ENCODE measurements at places on chromosomes 6 and 20. TPM values are rescaled to one million over a fixed set of nuclear protein-coding genes. Genes with fewer than 3 reads are reported as not detected.
A peak's percentile ranks its signal among the peaks of the same experiment; 100 is the strongest.

Gene MAP7
- total RNA-seq: 2.5 TPM

Gene CLPSL1
- not detected for total RNA-seq

Gene MCHR2
- total RNA-seq: not detected

Gene FOXS1
- 10.0 TPM for total RNA-seq

Gene ERMARD
- total RNA-seq: 15.0 TPM

Gene C6orf15
- total RNA-seq: not detected

Gene BCLAF1
- 134 TPM for total RNA-seq

GRCh38 chr6:166402582-166403277 is 20.0 kb upstream of the MPC1 start:
- H3K27me3 ChIP-seq: no peaks in the 10 kb centered on the region
- H3K4me3 ChIP-seq: no peak overlapping the region
- no peak for DNase-seq
- no peaks in the 10 kb centered on the region for H3K36me3 ChIP-seq

- H3K4me1 ChIP-seq: no peaks in the 10 kb centered on the region
- no peak for DNase-seq
- no peaks in the 10 kb centered on the region for H3K27me3 ChIP-seq
- H3K36me3 ChIP-seq: no peaks in the 10 kb centered on the region
- no peak overlapping the region for H3K27ac ChIP-seq
Measured at GRCh38 chr6:24856901-24857670, 58.4 kb upstream of the ARMH2 start.

DNA sequence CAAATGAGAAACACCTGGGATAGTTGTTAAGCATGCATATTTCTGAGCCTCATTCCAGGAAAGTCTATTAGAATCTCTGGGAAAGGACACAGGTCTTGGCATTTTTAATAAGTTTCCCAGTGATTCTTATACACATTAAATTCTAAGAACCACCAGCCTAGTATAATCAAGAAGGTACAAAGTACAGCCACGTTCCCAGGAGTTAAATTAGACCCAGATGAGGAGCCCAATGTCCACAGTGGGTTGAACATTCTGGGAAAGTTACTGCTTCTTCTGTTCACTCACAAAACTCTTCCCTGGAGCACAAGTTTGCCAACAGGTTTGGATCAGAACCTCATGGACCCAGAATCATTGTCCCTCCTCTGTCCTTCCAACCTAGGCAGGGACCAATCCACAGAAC is 90.4 kb downstream of the RCAN2 start:
- no peaks in the 10 kb centered on the region for H3K36me3 ChIP-seq
- no peak overlapping the region for H3K4me3 ChIP-seq
- no peaks in the 10 kb centered on the region for H3K27me3 ChIP-seq
- no peak overlapping the region for H3K27ac ChIP-seq
- H3K4me1 ChIP-seq: no peaks in the 10 kb centered on the region

DNA sequence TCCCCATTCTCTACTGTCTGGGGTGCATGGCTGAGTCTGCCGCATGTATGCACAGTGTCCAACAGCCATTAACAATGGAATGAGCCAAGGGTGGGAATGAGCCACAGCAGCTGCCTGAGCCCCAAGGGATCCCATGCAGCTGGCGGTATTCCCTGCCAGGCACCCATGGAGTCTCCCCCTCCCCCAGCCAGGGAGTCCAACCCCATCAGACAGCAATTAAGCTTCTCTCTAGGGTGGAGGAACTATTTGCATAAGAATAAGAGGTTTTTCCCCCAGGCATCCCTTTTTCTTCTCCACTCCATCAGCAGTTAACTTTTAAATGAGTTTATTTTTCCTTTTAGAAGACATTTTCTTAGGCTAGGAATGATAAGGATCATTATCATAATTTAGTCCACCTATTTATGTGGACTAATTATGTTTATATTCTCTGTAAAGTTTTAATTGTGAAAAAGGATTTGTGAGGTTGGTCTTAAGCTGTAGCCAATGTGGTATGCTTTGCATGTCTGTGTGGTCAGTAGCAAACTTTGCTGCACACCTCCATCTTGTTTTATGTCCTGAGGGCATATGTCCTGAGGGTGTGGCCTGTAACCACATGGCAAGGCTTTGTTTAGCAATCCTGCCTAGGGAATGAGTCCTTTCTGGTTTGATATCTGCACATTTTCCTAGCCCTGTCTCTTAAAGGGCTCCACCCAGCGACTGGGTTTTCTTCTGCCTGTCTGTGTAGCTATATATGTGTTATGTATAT is 158.9 kb upstream of the OLIG3 start:
- no peak overlapping the region for H3K27ac ChIP-seq
- no peak for DNase-seq
- H3K4me1 ChIP-seq: no peaks in the 10 kb centered on the region
- no peak overlapping the region for H3K4me3 ChIP-seq
- no peaks in the 10 kb centered on the region for H3K27me3 ChIP-seq
- no peaks in the 10 kb centered on the region for H3K36me3 ChIP-seq

GRCh38 chr6:23659125-23659524 is 466.9 kb upstream of the NRSN1 start:
- H3K4me3 ChIP-seq: no peak overlapping the region
- H3K27ac ChIP-seq: no peak overlapping the region
- H3K36me3 ChIP-seq: no peaks in the 10 kb centered on the region
- DNase-seq: no peak
- no peaks in the 10 kb centered on the region for H3K27me3 ChIP-seq
- H3K4me1 ChIP-seq: no peaks in the 10 kb centered on the region

DNA sequence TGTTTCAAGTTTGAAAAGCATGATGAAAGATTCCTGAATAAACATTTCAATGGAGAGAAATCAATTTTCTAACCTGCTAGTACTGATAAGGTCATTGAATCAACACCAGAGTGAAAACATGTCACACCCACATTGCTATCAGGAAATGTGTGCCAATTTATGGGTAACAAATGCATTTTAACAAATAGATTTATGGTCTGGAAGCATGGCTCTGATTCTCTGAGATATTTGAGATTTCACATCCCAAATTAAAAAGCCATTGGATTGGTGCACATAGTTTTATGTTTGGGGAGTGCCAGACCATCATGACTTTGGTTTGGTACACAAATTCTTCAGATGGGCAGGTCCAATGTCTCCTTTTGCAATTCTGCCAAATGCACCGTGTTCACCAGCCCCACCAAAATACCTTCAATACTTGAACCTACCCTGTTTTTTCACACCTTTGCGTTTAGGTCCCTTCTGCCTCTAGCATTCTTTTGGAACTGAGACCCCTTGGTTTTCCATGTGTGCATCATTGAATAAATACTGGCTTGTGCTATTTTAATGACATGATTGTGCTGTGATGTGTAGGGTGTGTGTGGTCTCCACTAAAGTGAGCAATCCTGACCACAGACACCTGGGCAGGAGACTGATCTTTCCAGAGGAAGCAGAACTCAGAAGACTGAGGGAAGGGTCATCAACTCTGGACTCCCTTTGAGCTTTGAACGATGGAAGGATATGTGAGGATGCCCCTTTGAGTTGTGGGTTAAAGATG is 20.4 kb downstream of the IL20RA start:
- no peaks in the 10 kb centered on the region for H3K36me3 ChIP-seq
- no peak for DNase-seq
- H3K27ac ChIP-seq: no peak overlapping the region
- H3K27me3 ChIP-seq: no peaks in the 10 kb centered on the region
- no peak overlapping the region for H3K4me3 ChIP-seq
- no peaks in the 10 kb centered on the region for H3K4me1 ChIP-seq

GRCh38 chr6:55919716-55920308 is 44.4 kb upstream of the BMP5 start:
- H3K36me3 ChIP-seq: no peaks in the 10 kb centered on the region
- DNase-seq: no peak
- no peak overlapping the region for H3K27ac ChIP-seq
- no peaks in the 10 kb centered on the region for H3K27me3 ChIP-seq
- H3K4me1 ChIP-seq: no peaks in the 10 kb centered on the region

DNA sequence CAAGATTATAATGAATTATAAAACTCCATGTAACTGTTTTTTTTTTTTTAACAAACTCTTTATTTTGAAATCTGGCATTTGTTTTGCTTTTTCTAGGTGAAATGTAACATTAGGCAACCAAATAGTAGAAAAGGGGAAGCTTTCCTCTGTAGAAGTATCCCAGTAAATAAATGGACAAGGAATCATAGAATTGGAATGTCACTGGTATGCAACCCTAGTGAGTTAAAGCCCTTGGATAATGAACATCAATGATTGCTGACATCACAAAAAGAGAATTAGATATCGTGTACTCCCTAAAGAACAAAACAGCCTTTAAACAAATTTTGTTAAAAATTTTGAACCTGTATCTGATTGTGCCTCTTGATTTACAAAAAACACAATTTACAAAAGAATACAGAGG is 93.9 kb upstream of the OGFRL1 start:
- H3K36me3 ChIP-seq: no peaks in the 10 kb centered on the region
- H3K27me3 ChIP-seq: no peaks in the 10 kb centered on the region
- no peak overlapping the region for H3K27ac ChIP-seq
- H3K4me1 ChIP-seq: no peaks in the 10 kb centered on the region

DNA sequence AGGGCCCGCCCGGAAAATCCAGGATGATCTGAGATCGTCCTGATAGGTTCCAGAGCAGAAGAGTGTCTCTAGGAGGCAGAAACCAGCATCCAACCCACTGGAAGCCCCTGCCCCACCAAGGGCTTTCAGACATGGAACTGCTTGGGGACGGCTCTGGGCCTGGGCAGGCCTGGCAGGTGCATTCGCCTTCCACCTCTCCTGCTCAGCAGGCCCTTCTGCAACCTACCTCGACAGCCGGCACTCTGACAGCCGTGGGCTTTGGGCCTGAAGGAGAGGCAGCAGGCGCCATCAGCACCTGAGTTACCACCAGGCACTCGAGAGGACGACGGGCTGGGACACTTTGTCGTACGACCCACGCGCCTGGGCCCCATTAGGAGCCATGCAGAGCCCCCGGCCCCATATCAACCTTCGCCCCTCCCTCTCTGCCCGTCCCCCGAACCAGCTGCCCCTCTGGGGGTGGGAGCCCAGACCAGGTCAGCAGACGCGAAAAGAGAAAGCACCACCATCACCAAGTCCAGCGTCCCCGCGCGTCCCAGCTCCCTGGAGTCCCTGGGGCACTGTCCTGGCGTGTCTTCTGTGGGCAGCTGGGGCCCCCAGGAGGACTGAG is 44.6 kb downstream of the KCNQ2 start:
- no peaks in the 10 kb centered on the region for H3K36me3 ChIP-seq
- no peaks in the 10 kb centered on the region for H3K27me3 ChIP-seq
- no peak for DNase-seq
- H3K27ac ChIP-seq: no peak overlapping the region

GRCh38 chr6:82360552-82360951 is 3.1 kb upstream of the TPBG start:
- no peak overlapping the region for H3K4me3 ChIP-seq
- H3K36me3 ChIP-seq: no peaks in the 10 kb centered on the region
- no peaks in the 10 kb centered on the region for H3K4me1 ChIP-seq
- no peak overlapping the region for H3K27ac ChIP-seq
- no peaks in the 10 kb centered on the region for H3K27me3 ChIP-seq
- DNase-seq: no peak

DNA sequence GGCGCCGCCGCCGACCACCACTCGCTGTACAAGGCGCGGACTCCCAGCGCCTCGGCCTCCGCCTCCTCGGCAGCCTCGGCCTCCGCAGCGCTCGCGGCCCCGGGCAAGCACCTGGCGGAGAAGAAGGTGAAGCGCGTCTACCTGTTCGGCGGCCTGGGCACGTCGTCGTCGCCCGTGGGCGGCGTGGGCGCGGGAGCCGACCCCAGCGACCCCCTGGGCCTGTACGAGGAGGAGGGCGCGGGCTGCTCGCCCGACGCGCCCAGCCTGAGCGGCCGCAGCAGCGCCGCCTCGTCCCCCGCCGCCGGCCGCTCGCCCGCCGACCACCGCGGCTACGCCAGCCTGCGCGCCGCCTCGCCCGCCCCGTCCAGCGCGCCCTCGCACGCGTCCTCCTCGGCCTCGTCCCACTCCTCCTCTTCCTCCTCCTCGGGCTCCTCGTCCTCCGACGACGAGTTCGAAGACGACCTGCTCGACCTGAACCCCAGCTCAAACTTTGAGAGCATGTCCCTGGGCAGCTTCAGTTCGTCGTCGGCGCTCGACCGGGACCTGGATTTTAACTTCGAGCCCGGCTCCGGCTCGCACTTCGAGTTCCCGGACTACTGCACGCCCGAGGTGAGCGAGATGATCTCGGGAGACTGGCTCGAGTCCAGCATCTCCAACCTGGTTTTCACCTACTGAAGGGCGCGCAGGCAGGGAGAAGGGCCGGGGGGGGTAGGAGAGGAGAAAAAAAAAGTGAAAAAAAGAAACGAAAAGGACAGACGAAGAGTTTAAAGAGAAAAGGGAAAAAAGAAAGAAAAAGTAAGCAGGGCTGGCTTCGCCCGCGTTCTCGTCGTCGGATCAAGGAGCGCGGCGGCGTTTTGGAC is 2.0 kb downstream of the SOX4 start:
- peak overlapping the region; percentile 15 for H3K4me3 ChIP-seq
- H3K4me1 ChIP-seq: no peaks in the 10 kb centered on the region
- H3K27me3 ChIP-seq: no peaks in the 10 kb centered on the region
- DNase-seq: peak; percentile 82
- peak overlapping the region; percentile 91 for H3K27ac ChIP-seq

DNA sequence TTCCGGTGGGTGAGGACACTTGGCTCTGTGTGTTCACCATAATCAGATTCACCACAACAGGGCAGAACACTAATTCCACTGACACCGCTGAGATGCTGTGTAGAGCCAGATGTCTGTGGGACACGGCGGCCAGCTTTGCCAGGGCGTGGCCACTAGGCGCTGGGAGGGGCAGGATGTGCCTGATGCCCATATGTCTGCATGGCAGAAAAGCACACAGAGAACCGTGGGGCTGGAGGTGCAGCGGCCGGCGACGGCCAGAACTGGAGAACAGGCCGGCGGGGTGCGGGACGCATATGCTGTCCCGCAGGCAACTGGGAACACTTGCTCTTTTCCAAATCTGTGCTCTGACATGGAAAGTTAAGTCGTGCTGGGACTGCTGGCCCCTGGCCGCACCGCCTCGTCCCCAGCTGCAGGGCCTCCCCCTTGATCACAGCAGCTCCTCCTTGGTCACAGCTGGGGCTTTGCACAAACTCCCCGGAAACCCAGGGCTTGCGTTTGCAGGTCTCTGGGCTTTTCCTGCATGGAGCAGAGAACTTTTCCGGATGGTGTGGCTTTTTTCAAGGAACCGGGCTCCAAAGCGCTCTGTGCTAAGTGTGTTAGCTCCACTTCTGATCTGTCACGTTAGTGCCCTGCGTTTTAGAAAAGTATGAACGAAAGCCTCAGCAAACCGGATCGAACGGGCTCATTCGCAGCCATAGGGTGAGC is 31.1 kb downstream of the NTSR1 start:
- H3K27me3 ChIP-seq: no peaks in the 10 kb centered on the region
- no peaks in the 10 kb centered on the region for H3K36me3 ChIP-seq
- DNase-seq: peak; percentile 72

DNA sequence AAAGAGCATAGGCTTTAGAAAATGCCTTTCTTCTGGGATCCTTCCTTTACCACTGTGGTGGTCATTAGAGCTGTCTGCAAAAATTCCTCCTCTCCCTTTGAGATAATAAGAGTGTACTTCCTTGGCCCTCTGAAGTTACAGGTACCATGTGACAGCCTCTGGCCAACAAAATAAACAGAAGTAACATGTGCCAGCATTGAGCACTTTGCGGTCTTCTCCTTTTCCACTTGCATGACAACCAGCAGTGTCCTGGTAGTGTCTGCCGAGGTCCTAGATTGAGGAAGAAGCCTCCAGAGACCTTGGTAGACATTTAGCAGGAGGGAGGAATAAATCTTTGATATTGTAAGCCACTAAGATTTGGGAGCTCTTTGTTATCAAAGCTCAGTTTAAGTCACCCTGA is 87.5 kb upstream of the ARID1B start:
- no peaks in the 10 kb centered on the region for H3K36me3 ChIP-seq
- peaks cover 1% of the 10 kb centered on the region for H3K4me1 ChIP-seq
- H3K4me3 ChIP-seq: no peak overlapping the region
- H3K27me3 ChIP-seq: no peaks in the 10 kb centered on the region
- H3K27ac ChIP-seq: no peak overlapping the region
- DNase-seq: no peak

All from aorta (tissue), 5 donors.